ENCODE measurements at places on chromosomes 2 and 18.
A peak's percentile ranks its signal among the peaks of the same experiment; 100 is the strongest.

GRCh38 chr2:134845719-134846118, 7.3 kb downstream of the ACMSD start:
- no peak for DNase-seq

GRCh38 chr2:200588076-200588678, 2.4 kb downstream of the AOX1 start:
- no peak for DNase-seq

GRCh38 chr18:47716632-47717185, 213.8 kb downstream of the SMAD2 start:
- DNase-seq, result no peak

GRCh38 chr2:204681412-204681811, 136.1 kb downstream of the PARD3B start:
- peak; percentile 31 for DNase-seq

- DNase-seq, result no peak
Observed at GRCh38 chr2:101501443-101501842, 26.5 kb upstream of the RFX8 start.

DNA sequence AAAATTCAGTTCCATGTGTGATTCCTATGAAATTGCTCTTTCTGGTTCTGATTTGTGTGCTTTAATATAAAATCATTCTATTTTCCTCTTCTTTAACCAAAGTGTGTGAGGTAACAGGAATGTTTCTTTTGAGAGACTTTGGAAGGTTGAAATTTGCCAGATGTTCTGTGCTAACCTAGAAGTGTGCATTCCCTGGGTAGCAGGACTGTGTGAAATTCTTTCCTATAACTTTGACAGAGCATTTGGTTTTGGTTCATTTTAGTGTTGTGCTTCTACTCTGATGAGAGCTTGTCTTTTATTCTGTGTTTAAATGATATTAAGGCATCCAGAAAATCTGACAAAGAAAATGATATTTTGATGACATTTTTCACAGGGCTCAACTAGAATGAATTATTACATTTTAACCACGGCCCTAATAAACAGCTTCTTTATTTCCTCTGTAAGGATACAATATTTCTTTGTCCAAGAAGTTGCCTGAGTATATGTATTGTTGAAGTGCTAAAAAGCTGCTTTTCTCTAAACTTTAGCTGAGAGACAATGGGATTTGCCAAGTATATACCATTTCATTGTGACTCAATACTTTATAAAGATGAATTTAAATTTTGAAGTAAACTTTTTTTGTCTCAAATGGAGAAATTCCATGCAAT, 34.7 kb upstream of the DLX1 start:
- no peak for DNase-seq

GRCh38 chr2:221468317-221468716, 103.8 kb downstream of the EPHA4 start:
- DNase-seq, result no peak

DNA sequence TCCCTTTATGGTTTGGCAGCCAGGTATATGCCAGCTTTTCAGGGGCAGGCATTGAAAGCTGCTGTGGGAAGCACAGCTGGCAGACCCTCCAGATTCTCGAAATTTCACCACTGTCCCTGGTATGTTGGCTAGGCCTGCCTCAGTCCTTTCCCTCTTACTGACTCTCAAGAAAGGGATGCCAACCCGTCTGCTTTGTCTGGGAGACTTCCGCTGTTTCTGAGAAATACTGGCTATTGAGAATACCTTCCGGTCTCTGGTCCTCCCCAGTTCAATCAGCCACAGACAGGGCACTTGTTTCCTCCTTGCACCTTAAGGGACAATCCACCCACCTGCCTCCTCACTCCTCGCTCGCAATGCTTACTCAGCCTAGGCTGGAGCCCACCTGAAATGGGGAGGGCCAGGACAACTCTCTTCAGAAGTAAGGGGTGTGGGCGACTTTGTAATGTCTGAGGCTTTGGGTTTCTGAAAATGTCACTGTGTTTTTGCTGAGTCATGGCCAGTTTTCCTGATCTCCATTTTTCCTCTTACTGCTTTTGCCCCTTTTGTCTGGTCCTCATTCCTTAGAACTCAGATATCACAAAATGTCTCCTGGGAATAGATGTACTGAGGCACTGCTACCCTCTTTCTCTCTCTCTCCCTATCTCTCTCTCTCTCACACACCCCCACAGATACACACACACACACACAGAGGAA, 571.1 kb downstream of the TNS1 start:
- no peak for DNase-seq
